Effector CD8-positive, alpha-beta T cell (primary cell): ENCODE measurements at places on chromosomes 4 and X.

- DNase-seq, result no peak
These were observed 78.2 kb downstream of the IL21 start for GRCh38 chr4:122542411-122543236.

DNA sequence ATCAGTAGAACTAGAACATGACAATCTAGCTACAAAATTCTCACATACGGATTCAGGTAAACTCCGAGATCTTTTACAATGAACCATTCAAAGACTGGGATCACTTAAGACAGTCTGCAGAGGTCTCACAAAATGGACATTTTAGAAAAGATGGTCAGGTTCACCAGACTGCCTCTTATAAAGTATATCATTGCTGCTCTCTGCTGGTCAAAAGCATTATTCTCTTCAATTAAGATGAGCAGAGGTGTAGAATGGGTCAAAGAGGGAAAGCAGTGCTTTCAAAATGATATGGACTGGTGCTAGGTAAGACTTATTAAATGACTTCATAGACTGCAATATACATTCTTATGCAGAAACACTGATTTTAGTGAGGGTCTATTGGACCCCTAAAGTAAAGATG, 434.7 kb downstream of the PACRGL start:
- DNase-seq, result no peak

DNA sequence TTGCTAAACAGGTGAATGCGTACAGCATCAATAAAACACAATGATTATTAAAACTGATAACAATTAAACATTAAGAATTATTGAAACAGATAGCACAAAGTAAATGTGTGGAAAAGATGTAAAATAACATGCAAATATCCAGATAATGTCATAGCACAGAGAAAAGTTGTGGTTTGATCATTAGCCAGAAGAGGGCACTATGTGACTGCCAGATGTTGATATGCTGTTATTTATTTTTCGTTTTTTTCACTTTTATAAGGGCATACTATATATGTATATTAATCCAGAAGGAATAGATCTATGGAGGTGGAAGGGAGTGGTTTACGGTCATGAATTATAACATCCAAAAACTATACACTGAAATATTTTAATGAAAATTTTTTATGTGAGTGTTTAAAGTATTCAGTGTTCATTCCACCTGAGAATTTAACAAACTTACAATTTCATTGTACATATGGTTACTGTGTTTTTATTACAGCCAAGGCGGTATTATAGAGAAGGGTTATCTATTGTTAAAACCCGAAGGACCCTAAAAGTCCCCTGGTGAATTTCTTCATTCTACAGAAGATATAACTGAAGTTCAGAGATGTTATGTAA, 211.9 kb upstream of the UGT8 start:
- DNase-seq, result no peak

GRCh38 chr4:94548571-94548970, 96.8 kb downstream of the PDLIM5 start:
- no peak for DNase-seq

DNA sequence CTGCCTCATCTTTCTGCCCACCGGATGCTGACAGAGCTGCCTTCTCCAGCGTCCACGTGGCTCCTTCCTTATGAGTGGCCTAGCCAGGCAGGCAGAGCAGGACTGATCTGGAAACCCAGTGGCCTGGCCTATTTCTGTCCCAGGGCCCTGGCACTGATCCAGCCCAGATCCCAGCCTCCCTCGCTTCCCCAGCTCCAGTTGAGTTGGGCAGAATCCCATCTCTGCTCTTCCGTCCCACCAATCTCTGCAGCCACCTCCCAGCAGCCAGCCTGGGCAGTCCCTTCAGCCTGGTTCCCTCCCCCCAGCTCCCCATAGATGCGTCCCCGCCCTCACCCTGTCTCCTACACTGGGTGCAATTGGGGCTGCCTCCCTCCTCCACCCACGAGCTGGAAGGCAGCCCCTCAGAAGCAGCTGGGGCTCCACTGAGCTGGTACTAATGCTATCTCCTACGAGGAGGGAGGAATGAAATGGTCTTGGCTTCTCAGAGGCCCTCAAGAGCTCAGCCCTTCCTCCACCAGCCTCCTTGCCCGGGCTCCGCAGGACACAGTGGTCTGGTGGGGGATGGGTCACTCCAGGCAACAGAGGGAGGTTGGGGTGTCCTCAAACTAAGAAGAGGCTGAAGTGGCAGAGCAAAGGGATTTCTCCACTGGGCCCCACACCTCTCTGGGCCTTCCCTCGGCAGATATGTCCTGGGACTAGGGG, 94.2 kb downstream of the PJA1 start:
- no peak for DNase-seq

DNA sequence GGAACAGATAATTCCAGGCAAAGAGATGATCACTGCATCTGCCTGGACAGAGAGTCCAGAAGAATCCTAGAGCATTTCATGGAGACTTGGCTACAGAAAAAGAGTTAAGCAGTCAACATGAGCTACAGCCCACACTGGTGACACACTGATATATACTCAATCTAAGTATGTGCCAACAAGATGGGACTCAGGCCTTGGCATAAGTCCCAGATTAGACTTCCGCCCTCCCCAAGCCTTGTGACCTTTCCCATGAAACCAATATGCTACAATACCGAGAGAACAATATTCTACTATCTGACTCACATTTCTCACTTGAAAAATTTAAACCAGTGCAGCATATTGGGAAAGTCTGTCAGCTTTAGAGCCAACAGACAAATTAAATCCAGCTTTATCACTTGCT, 65.7 kb upstream of the SLITRK2 start:
- DNase-seq, result no peak

DNA sequence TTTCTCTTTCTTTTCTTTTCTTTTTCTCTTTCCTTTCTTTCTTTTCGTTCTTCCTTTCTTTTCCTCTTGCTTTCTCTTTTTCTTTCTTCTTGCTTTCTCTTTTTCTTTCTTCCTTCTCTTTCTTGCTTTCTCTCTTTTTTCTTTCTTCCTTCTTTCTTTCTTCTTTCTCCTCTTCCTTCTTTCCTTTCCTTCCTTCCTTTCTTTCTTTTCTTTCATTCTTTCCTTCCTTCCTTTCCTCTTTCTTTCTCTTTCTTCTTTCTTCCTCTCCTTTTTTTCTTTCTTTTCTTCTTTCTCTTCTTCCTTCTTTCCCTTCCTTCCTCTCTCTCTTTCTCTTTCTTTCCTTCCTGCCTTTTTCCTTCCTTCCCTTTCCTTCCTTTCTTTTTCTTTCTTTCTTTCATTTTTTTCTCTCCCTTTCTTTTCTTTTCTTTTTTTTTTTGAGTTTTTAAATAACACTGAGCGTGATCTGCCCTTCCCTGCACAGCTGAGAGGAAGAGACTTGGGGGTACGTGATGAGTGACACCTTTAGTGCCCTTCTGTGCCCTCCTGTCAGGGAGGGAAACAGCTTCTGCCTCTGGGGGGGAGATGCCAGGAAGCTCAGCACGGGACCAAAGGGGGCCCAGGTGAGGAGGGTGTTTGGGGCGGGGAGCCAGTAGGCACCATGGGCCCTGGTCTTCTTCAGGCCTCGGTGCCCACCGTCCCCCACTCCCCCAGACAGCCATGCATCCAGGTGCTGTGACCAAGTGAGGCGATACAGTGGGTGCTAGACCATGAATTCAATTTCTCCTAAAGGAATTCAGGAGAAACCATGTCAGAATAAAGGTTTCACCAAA, 36.6 kb upstream of the CDKN2AIP start:
- DNase-seq, result no peak

GRCh38 chr4:8843597-8843996, 28.0 kb downstream of the HMX1 start:
- DNase-seq, result no peak

GRCh38 chrX:72089254-72089653, 42.5 kb downstream of the RTL5 start:
- DNase-seq, result no peak

- no peak for DNase-seq
These were observed 28.9 kb downstream of the FGF5 start for GRCh38 chr4:80295336-80295735.

DNA sequence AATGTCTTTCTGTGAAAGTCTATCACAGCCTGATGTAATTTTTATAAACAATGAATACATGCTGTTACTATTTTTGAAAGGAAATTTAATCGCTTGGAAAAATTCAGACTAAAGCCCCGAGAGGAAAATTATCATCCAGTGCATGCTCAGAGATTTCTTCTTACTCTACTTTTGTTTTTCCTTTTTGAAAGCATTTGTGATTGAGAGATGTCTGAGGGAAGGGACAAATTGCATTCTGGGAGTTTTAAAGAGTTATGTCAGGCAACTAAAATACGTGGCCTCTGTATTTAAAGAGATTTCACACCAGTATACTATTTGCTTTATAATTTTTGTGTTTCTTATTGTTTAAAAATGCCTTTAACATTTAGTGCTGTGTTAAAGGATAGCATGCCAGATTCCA, 1.4 kb upstream of the ZFX start:
- DNase-seq, result no peak

GRCh38 chr4:108849611-108850168, 86.8 kb upstream of the ETNPPL start:
- DNase-seq, result no peak

- DNase-seq, result no peak
These were observed 49.8 kb upstream of the SEC24B start for GRCh38 chr4:109383823-109384222.

GRCh38 chr4:139191373-139191772, 14.4 kb upstream of the ELF2 start:
- no peak for DNase-seq

DNA sequence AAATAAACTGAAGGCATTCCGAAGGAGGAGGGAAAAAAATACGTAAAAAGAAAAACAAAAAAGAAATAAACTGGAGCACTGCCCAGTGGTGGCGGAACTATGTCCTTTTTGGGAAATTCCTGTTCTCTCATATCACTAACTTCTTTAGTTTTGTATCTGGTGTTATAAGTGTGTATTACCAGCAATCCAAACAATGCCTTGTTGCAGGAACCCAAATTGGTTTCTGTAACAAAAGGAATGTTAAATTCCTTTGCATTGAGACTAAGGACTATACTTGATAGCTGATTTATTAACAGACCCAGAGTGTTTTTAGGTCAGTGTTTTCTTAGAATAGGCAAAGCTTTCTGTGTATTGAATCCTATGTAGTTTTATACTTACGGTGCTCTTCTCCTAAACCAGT, 6.6 kb downstream of the CCNG2 start:
- no peak for DNase-seq

DNA sequence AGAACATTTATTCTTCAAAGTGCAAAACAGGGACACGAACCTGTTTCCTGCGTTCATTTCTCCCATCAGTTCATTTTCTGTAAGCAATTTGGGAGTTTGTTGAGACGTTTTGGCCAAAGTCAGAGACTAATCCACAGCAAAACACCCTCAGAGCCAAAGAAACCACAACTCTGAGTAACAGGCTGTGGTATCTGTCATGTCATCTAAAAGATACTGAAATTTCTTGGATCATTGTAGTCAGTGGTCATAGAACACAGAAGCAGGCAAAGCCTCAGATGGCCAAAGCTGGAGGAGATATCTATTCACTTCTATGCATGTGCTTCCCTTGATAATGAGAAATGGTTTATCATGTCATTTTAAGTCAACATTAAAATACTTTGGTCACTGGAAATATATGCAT, 485.6 kb upstream of the GALNT7 start:
- no peak for DNase-seq

- no peak for DNase-seq
These were observed 4.9 kb upstream of the PIM2 start for GRCh38 chrX:48923771-48924170.

DNA sequence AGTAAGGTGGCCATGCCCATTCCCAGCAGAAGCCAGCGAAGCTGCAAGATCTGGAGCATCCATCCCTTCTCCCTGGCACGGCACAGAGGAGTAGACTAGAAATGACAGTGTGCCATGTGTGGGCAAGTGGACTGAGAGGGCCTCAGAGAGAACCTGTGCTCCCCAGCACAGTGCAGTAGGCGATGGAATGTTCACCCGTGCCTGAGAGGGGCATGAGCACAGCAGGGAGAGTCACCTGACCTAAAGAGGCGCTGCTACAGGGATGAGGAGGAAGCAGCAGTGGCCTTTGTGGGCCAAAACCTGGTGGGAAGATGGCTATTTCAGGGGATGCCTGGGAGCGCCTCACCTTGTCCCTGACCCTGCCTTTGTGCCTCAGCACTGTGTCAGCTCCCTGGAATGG, 8.0 kb upstream of the CDKN2AIP start:
- DNase-seq, result no peak

DNA sequence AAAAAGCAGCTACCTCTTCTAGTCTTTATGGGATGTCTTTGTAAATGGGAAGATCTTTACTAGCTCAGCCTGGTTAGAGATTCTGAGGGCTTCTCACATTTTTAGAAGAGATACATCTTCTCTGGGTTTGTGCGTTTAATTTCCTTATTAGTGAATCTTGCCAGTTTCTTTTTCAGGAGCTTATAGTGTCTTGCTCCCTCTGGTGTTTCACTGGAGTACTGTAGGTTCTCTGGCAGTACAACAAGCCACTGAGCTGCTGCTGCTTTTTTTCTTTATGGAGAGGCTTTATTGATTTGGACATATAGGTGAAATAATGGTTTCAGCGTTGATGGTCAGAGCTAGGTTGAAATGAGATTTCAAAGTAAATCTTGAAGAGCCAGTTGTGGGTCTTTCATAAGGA, 82.9 kb downstream of the LAS1L start:
- no peak for DNase-seq

DNA sequence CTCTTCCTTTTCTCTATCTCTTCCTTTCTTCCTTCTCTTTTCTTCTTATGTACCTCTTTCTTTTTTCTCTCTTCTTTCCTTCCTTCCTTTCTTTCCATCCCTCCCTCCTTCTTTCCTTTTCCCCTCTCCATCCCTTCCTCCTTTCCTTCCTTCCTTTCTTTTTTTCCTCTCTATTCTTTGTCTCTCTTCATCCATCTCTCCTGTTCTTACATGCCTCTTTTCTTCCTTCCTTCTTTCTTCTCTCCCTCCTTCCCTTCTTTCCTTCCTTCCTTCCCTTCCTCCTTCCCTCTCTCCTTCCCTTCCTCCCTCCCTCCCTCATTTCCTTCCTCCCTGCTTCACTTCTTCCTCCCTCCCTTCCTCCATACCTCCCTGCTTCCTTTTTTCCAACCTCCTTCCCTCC, 19.2 kb upstream of the XG start:
- DNase-seq, result no peak

DNA sequence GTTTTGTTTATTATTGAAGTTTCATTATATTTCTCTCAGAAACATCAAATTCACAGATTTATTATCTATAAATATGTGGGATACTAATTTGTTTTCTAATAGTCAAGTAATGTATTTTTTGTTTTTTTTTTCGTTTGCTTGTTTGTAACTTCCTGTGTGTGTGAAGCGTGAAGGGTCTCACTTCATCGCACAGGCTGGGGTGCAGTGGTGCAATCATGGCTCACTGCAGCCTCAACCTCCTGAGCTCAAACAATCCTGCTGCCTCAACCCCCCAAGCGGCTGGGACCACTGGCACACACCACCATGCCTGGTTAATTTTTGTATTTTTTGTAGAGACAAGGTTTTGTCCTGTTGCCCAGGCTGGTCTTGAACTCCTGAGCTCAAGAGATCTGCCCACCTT, 55.1 kb downstream of the SH3RF1 start:
- no peak for DNase-seq

- no peak for DNase-seq
These were observed 50.3 kb upstream of the MCF2 start for GRCh38 chrX:139758250-139758649.

GRCh38 chr4:151801547-151802516, 41.0 kb upstream of the GATB start:
- peak; percentile 18 for DNase-seq

GRCh38 chr4:152556283-152556682, 20.4 kb upstream of the FBXW7 start:
- DNase-seq, result no peak
